ENCODE measurements at places on chromosomes 1 and 21.
A peak's percentile ranks its signal among the peaks of the same experiment; 100 is the strongest.

GRCh38 chr1:201807958-201808632, 20.9 kb upstream of the IPO9 start:
- no peak for DNase-seq

- DNase-seq: peak; percentile 4
These were observed 5.4 kb downstream of the OLFML3 start for GRCh38 chr1:113984710-113985109.

DNA sequence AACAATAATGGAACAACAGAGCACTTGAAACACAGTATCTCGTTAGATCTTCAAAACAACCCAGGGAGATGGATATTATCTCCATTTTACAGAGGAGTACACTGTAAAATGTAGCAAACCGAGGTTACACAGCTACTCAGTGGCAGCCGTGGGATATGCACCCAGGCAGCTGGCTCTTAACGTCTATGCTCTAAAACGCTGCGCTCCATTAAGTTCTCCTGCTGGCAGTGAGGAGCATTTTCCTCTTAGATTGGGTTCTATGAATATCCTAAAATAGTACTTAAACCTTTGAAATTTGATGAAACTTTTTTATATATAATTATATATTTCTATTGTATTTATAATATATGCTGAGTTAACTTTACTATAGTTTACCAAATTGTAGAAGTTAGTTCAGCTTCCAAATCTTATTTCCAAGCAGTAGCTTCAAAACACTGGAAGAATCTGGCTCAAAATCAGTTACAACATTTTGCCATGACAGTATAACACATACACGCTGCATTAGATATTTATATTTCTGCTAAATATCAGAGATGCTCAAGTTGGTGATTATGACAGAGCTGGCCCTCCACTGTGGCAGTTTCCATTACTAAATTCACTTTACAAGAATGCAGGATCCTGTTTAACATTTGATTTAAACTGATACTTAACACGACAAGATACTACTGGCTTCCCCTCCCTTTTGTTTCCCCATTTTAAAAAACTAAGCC, 49.5 kb downstream of the TGFBR3 start:
- no peak for DNase-seq

- no peak for DNase-seq
These were observed 1.1 kb downstream of the WARS2 start for GRCh38 chr1:119139403-119139802.

GRCh38 chr21:45596704-45597318, 46.7 kb upstream of the PCBP3 start:
- peak; percentile 28 for DNase-seq

DNA sequence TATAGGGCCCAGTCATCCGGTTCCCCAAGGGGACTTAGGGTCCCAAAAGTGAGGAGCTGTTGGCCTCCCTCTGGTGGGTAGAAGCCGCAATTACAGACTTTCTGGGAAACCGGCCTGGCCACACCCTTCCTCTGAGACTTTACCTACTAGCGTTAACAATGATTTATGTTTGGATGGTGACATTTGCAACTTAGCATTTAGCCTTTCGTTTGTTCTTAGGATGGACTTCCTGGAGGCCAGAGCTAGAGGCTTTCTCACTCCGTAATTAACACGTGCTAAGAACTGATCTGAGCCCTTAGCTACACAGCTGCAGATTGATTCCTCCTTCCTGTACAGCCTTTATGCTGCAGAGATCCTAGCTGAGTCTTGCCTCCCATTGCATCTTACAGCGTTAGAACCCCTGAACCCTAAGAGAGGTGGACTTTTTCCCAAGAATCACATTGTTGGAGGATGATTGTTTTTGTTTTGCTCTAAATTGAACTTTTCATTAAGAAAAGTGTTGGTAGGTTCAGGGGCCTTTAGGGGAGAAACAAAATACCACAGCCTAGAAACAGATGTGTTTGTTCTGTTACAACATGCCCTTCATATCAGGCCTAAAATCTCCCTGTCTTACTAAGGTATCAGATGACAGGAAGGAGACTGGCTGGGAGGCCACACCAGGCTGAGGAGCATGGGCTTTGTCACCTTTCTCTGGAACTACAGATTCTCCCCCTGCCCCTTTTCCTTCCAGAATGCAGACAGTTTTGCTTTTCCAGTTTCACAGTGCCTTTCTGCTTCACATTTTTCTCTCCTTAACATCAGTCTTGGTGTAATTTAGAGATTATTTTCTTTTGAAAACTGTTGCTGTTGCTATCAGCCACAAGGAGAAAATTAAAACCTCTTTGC, 1.9 kb downstream of the S100A11 start:
- peak; percentile 59 for DNase-seq

DNA sequence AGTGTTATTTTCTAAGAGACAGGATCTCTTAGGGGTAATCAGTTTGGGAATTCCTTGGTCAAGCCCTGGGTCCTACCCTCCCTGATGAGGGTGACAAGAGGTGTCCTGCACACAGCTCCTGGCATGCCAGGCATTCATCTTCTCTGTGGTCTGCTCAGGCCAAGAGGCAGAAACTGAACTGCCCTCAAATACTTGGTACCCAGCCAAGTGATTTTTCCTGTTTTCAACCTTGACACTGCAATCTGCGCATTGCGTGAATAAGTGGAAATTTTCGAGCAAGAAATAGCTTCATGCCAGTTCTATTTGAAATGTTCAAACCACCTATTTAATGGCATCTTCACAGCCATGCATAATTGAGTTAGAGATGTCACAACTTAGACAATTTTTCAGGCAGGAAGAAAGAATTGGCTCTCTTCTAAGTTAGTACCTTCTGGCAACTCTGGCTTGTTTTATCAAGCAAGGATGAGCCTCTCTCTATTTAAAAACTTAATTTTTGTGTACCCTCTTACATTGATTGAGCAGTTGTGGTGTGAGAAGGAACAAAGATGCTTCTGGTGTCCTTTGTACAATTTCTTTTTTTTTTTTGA, 27.0 kb downstream of the DNM3 start:
- DNase-seq: no peak

- DNase-seq: peak; percentile 41
These were observed 106.7 kb downstream of the LEPR start for GRCh38 chr1:65527190-65527589.

DNA sequence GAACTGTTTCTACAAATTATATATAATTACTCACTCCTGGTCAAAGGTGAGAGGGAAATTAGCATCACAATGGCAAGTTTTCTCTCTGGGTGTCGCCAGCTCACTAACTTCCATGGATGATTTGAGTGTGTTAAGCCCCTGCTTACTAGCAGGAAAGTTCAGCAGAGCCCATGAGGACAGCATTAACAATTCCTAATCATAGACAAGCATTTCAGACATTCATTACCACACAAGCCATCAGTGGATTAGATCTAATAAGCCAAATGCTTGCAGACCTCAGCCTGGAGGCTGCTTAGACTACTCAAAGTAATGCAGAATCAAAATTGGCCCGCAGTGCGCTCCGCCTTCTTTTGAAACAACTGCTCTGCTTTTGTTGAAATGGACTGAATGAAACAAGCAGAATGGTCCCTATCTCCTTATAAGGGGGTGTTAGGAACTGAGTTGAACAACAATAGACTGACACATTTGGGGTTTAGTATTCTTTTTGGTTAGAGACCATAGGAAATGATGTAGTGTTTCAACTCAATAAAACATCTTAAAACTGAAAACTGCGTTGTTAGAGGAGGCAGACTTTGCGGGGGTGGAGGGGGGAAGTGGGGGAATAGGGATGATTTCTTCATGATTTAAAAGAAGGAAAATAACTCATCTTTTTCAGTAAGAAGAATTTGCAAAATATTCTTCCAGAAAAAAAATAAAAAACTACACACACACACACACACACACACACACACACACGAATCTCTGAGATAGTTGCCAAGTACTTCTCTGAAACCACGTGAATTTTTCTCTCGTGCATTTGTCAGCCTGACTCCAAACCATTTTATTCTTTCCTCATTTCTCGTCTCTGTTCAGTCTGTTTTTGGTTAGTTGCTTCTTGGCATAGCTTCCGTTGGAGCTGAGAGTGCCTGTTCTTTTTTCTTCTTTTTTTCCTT, 54.6 kb downstream of the GORAB start:
- DNase-seq: peak; percentile 40

- DNase-seq: peak; percentile 77
These were observed 842.2 kb downstream of the USP25 start for GRCh38 chr21:16572032-16572431.

- DNase-seq: no peak
These were observed 19.0 kb downstream of the BTG2 start for GRCh38 chr1:203324105-203325025.

DNA sequence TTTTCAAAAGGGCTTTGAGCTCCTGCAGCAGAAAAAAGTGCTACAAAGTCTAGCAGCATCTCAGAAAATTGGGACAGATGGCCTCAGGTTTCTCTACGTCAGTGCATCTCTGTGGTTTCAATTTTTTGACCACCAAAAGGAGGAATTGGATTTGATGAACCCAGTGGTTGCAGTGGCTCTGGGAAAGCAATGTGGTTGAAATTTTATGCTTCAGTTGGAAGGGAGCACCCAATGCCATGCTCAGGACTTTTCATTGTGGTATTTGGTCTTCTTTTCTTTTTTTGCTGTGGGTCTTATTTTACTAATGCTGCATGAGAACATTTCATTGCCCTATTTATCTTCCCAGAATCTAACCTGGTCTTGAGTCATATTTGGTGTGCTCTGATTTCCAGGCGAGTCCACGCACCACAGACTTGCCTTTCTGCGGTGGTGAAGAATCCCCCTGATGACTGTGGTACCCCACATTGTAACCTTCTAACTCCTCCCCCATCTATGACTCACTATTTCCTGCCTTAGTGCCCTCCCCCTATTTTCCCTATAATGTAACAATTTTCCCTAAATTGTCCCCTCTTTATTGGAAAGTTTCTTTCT, 56.7 kb downstream of the S1PR1 start:
- peak; percentile 8 for DNase-seq

DNA sequence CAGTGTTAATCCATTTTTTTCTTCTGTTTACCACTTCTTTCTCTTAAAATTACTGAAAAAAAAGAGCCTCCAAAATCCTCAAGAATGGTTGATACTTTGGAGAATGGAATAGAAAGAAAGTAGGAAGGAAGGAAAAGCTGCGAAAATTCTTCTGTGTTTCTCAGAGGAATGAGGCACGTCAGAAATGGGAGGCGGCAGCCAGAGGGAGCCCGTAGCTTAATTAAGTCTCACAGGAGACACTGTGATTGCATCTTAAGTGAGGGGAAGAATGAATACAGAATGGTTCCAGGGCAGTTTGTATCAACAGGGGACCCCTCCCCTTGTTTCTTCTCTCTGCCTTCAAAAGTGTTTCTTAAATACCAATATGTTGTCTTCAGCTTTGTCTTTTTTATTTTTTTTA, 1099.5 kb downstream of the PLA2G4A start:
- DNase-seq: peak; percentile 36

- peak; percentile 12 for DNase-seq
These were observed 6.1 kb upstream of the RABGAP1L start for GRCh38 chr1:174153085-174153824.

DNA sequence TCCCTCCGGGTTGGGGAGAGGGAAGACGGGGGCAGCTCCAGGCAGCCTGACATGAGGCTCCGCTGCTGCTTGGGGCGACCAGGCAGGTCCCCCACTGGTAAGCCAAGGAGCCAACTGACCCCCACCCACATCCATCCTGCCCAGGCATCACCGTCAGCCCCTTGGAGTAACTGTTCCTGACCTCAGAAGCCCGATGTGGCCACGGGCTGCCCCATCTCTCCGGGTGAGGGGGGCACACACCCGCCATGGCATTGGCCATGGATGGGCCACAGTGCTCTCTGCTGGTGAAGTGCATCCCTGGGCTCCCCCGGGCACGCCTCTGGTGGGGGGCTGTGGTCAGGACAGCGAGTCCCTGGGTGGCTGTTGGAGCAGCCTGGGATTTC, 100.0 kb downstream of the CRYAA start:
- DNase-seq: no peak

DNA sequence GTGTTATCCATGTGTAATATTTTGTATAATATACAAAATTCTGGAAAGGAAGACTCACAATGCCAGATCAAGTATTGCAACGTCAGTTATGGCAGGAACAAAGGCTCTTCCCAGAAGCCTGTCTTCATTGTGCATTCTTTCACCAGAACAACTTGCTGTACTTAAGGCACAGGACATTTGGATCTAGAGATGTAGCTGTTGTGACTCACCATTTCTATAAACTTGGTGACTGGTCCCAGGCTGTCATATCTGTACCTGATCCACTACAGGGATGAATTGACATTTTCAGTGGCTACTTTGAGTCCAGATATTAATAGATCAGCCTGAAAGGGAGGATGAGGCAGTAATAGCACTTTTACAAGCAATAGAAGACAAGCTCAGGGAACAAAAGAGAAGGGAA, 299.8 kb downstream of the DISC1 start:
- DNase-seq: no peak

GRCh38 chr1:175725684-175726083, 17.7 kb downstream of the TNR start:
- peak; percentile 9 for DNase-seq

GRCh38 chr1:216750031-216750627, 26.9 kb upstream of the ESRRG start:
- DNase-seq: peak; percentile 69

- DNase-seq: no peak
These were observed 51.3 kb upstream of the GJA5 start for GRCh38 chr1:147811751-147812150.

DNA sequence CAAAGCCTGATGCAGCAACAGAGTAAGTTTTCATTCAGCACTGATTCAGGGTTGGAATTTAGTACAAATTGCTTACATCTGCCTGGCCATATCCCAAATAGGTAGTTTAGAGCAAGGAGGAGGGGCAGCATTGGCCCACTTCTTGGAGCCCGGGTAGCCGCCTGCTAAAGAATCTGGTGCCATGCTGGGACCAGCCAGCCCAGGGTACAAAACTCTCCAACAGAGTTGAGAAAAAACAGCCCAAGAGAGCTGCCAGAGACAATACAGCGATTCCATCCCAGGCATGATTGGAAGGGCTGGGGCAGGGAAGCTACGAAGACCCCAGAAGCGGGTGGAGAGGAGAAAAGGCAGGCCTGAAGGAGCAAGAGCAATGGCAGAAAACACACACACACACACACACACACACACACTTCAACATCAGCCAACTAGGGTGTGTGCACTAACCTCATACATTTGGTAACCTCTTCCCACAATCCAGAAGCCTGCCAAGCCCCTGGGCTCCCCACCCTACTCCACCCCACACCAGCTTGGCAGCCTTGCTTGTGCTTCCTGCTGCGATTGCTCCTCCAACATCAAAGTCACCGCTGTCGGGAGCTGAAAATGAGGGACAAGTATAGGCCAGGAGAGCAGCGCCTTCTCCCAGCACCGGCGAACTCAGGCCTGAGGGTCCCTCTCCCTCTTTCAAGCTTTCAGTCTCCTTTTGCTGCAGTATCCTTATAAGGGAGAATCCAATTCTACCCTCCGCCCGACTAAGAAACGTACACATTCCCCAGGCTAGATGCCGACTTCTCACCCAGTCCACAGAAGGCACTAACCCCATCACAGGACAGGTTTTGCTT, 1.2 kb downstream of the PIK3C2B start:
- peak; percentile 33 for DNase-seq

DNA sequence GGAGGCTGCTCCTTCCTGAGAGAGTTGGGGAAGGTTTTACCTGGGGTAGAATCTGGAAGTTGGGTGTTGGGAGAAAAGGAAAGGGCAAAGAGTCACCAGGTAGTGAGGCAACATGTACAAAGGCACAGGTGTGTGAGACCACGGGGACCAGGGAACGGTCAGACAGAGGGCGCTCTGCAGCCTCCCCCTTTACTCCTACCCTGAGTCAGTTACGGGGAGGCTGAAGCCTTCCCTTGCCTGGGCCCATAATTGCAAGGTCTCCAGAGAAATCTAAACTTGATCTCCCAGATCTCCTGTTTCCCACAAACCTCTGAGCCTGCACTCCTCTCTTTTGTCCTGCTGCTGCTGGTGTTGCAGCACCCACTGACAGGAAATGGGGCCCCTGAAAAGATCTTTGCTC, 22.0 kb downstream of the CCN1 start:
- no peak for DNase-seq

GRCh38 chr1:112704391-112704933, 2.5 kb downstream of the RHOC start:
- DNase-seq: no peak
